ENCODE measurements at places on chromosomes 5 and 9.

DNA sequence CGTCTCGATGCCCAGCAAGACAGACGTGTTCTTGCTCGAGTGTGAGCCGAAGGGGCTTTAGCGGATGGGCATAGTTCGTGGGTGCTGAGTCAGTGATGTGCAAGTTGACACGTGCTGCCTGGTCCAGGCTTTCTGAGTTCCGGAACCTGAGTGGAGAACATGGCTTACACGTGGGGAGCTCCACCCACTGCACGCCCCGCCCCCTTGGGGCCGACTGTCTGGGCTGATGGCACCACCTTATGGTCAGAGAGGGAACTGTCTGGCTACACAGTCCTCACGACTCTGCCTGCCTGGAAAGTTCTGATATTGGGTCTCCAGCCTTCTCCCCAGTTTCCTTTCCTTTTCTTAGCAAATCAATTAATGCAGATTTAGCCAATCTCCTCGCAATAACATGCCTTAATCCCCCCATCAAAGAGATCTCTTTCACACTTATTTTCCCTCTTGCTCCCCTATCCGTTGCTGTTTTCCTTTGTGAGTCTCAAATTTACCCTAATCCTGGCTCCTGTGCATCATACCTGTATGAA is 3.8 kb upstream of the STC2 start:
- peak; percentile 95 for DNase-seq

GRCh38 chr5:96226941-96227552 is 206.0 kb downstream of the PCSK1 start:
- no peak for DNase-seq

DNA sequence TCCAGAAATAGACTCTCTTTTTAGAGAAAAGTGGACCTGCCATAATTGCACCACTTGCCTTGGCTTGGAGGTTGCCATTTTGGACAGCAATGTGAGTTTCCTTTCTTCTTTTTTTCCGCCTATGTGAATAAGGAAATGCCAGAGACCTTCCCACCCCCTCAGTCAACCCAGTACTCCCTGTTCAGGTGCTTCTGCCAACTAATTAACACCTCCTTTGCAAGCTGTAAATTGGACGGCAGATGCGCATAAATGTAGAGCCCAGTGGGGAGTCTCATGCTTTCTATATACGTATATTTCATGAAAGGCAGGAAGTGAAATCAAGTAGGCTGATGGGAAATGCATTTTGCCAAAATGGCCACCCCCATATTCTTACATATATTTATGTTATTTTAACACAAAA is 269.8 kb upstream of the RFX3 start:
- DNase-seq, result no peak

- no peak for DNase-seq
These were observed 672 bp upstream of the ITGA2 start for GRCh38 chr5:52988335-52989024.

- DNase-seq, result no peak
These were observed 159.2 kb downstream of the SMARCA2 start for GRCh38 chr9:2174306-2174705.

Measured in activated CD4-positive, alpha-beta T cell treated with anti-CD3 and anti-CD28 coated beads for 36 hours (primary cell).